Peyer's patch (tissue), 4 donors: ENCODE measurements at places on chromosomes 3 and 15.

- peak; percentile 86 for DNase-seq
Observed at GRCh38 chr3:138187296-138188012, at the start of gene ARMC8. Gene ARMC8, plus strand, starts transcription at chr3:138187301. Its CDS starts 254 bp downstream, at chr3:138187555.

DNA sequence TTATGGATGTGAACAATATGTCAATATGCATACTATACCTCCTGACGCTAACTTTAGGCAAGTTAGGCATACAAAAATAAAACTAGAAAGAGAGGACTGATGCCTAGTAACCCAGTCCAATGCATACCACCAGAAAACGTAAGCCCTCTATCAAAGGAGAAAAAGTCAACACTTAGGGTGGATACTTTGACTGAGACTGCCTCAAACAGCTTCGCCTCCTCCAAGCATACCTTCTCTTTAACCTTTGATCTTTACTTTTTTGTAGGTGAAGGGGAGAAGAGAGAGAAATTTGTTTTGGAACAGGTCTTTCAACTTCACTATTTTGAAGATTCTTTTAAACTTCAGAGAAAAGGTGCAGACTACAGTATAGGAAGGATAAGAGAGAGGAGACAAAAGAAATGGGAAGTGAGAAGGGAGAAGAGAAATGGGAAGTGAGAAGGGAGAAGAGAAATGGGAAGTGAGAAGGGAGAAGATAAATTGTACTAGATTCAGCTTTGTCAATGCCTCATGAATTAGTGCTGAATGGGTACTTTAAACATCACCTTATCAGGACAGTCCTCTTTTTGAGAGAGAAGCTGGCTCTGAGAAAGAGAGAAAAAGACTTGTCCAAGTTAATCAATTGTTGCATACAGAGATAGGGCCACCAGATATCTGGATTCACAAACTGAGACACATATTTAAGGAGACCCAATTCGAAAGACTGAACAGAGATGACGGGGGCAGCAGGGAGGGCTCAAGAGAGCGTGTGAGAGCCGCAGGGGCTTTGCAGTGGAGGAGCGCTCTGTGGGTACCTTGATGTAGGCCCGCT is 1.0 kb downstream of the P3H2 start:
- no peak for DNase-seq

DNA sequence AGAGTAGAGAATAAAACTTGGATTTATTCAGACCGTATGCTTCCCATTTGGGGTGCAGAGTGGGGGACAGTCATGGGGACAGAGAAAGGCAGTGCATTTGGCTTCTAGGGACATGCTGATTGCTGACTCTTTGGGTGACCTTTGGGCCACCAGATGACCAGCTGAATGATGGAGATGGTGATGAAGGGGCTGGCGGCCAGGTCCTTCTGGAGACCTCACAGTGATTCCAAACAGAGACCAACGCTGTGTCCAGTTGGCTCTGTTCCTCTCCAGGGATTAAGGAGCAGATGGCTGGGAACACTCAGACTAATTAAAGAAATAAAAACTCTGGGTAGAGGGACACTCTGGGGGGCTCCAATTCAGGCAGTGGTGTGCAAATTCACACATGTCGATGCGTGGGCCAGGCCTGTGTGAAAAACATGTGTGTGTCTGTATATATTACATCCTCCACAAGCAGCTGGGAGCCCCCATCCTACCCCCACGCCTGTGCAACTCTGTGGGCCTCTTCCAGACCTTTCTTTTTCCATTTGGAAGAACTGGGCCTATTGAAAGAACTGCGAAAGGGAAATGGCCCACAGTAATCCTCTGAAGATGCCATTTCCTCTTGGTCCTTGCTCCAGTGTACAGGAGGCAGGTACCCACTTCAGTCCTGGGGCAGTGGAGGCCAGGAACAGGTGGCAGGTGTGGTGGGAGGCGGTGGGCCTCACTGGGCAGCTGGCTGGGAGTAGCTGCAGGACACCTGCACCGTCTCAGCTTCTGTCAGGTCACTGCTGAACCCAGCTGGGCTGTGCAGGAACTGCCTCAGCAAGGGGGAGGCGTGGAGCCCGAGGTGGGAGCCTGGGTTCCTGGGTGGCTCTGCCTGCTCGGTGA is 8.9 kb downstream of the XIRP1 start:
- no peak for DNase-seq

DNA sequence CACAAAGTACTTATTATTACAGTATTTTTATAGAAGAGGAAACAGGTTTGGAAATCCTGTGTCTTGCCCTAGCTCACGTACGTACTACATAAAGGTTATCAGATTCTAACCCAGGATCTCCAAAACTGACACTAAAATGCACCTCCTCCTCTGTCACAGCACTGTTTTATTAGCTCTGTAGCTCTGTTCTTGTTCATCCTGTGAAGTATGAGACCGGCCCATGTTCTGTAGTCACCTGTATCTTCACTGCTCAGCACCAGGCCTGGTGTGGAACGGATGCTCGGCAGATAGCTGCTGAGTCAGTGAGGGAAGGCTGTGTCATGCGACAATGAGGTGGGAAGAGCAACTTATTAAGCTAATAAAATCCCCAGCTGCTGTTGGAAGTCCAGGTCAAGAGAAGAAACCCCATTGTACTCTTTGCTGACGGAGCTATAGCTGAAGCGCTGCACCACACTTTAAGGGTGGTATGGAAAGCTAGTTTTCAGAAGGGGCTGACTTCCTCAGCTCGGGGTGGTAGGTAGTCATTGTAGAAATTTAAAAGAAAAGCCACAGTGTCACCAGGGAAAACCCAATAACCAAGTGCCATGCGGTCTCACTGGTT is 22.8 kb downstream of the BCL2A1 start:
- DNase-seq = no peak

- no peak for DNase-seq
Observed at GRCh38 chr3:177209509-177209908, 12.2 kb upstream of the TBL1XR1 start.

GRCh38 chr3:99921377-99921695 is 103.7 kb downstream of the CMSS1 start:
- no peak for DNase-seq

- DNase-seq = no peak
Observed at GRCh38 chr3:188310270-188310710, 156.3 kb downstream of the LPP start.

- DNase-seq = no peak
Observed at GRCh38 chr15:68551296-68551635, 27.5 kb upstream of the CORO2B start.

DNA sequence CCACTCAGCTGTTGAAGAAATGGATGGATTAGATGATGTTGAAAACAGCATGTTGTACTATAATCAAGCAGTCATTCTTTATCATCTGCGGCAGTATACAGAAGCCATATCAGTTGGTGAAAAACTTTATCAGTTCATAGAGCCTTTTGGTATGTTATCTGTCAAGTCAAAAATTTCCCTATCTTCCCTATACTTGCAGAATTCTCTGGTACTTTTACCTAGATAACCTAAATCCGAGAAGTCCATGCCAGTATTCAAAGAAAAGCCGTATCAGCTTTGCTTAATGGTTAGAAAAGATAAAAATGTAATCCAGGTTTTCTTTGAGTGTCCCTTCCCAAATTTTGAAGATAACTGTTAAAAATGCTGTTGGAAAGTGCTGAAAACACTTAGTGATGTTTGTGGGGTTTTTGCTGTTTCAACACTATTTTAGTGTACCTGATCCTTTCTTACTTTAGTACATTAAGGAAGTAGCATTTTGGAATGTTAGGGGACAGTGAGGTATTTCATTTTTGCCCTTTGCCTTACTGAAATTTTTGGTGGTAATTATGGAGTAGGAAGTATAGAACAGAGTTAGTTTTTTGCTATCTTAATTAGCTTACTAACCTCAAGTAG is 23.8 kb downstream of the CNOT10 start:
- DNase-seq = no peak

- DNase-seq = no peak
Observed at GRCh38 chr15:88089024-88089620, 167.4 kb downstream of the NTRK3 start.

DNA sequence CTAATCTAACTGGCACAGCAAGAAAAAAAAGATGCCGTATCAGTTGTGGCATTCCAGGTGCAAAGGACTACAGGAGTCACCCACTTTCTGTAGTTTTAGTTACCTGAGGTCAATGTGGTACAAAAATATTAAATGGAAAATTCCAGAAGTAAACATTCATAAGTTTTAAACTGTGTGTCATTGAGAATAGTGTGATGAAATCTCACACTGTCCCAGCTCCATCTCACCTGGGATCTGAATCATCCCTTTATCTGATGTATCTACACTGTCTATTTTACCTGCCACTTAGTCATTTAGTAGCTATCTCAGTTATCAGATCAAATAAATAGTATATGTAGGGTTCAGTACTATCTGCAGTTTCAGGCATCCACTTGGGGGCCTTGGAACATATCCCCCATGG is 26.7 kb downstream of the GBE1 start:
- DNase-seq = no peak

DNA sequence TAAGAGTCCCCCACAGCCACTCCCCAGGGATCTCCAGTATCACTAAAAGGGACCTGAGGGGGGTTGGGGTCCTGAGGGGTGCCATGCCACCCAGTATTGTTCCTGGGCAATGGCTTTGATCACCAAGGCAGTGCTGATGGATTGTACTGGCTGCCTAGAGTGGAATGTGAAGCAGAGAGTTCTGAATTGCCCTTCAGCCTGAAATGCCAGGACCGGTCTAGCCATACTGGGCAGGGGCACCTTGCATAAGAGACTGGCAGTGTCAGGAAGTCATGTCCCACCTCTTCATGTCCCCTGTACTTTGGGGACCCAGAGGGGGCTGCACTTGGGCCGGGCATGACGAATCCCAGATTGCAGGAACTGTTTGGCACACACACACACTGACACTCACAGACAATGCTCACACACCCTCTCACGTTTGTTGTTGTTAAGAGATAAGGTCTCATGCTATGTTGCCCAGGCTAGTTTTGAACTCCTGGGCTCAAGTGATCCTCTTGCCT is 4.5 kb upstream of the TKT start:
- no peak for DNase-seq

GRCh38 chr15:52031556-52031955 is 12.5 kb downstream of the MAPK6 start:
- DNase-seq = no peak
